Kidney epithelial cell (primary cell): ENCODE measurements at places on chromosomes 5 and 9. TPM values are rescaled to one million over a fixed set of nuclear protein-coding genes. Genes with fewer than 3 reads are reported as not detected.

Gene MTAP
- total RNA-seq, result 29.0 and 35.1 TPM in 2 replicates

Gene KIAA0825
- total RNA-seq, result 2.7 and 3.2 TPM in 2 replicates

Gene GABRA6
- not detected in 2 replicates for total RNA-seq

GRCh38 chr9:106862821-106863720 is at the start of gene ZNF462:
TSS of gene ZNF462 (plus strand) at chr9:106863166. CDS start at chr9:106923384, 60,218 bp downstream.
- no peak for DNase-seq

DNA sequence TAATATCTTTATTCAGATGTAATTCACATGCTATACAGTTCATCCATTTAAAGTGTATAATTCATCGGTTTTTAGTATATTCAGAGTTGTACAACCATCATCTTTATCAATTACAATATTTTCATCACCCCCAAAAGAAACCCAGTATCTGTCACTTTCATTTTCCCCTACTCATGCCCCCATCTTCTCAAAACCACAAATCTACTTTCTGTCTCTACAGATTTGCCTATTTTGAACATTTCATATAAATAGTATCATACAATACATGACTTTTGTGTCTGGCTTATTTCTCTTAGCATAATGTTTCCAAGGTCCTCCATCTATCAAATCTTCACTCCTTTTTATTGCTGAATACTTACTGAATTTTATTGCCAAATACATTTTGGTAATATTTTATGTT is 305.1 kb upstream of the SGCD start:
- no peak for DNase-seq

DNA sequence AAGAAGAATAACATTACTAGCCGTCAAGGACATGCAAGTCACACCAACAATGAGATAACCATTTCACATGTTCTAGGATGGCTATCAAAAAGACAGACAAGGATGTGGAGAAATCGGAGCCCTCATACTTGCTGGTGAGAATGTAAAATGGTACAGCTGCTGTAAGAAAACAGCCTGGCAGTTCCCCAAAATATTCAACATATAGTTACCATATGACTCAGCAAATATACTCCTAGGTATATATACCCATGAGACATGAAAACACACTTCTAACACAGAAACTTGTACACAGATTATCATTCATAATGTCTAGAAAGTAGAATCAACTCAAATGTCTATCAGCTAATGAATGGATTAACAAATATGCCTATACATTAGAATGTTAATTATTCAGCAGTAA is 105.4 kb upstream of the PCAT7 start:
- DNase-seq, result no peak

DNA sequence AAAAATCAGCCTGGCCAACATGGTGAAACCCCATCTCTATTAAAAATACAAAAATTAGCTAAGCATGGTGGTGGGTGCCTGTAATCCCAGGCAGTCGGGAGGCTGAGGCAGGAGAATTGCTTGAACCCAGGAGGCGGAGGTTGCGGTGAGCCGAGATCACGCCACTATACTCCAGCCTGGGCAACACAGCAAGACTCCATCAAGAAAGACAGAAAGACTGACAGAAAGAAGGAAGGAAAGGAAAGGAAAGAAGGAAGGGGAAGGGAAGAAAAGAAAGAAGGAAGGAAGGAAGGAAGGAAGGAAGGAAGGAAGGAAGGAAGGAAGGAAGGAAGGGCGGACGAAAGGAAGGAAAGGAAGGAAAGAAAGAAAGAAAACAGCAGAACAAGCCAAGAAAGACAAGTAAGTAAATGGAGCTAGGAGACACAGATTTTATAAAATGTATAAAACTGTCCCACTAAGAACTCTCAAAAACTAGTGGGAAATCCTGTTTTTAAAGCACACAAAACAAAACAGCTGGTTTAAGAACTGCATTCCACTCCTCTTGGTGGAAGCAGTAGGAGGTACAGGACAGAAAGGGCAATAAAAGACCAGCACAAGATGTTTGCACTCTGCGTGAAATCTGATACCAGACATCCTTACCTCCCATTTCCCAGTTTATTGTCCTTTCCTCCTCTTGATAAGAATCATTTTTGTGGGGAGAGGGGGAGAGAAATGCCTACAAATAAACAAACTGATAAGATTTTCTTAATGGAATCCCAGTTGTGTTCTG is 46.7 kb downstream of the MYO10 start:
- no peak for DNase-seq

GRCh38 chr5:163303718-163304117 is 133.7 kb upstream of the CCNG1 start:
- DNase-seq, result no peak

- no peak for DNase-seq
Observed at GRCh38 chr9:18795947-18796671, 236.9 kb downstream of the SAXO1 start.

- no peak for DNase-seq
Observed at GRCh38 chr5:122880749-122881148, 35.3 kb downstream of the SNX24 start.
